ENCODE measurements at places on chromosomes 3 and 15. TPM values are rescaled to one million over a fixed set of nuclear protein-coding genes. Genes with fewer than 3 reads are reported as not detected.

Gene RAD54L2
- 17.5 TPM for total RNA-seq

Gene TARS3
- total RNA-seq: 11.0 TPM

Gene MEX3B
- total RNA-seq: 2.2 TPM

Gene PCLAF
- 44.9 TPM for total RNA-seq

Gene GOLGA8R
- total RNA-seq: 1.9 TPM

Gene PIF1
- 28.8 TPM for total RNA-seq

Gene GALNT15
- total RNA-seq: 3.4 TPM

Gene CALML4
- total RNA-seq: 1.1 TPM

Gene SLC24A5
- not detected for total RNA-seq

Gene SNTN
- total RNA-seq: not detected

Gene MAGI1
- total RNA-seq: 19.6 TPM

Gene KCNAB1
- not detected for total RNA-seq

Gene OIP5
- total RNA-seq: 12.1 TPM

Gene HIGD1A
- total RNA-seq: 241 TPM

Gene CLDN16
- total RNA-seq: not detected

Gene ACOX2
- total RNA-seq: 10.2 TPM

Gene RPP25
- 2.1 TPM for total RNA-seq

Gene ANKRD34C
- total RNA-seq: not detected

Gene RBPMS2
- under 0.01 TPM for total RNA-seq

Gene TPRG1
- 1.8 TPM for total RNA-seq

Gene MCF2L2
- total RNA-seq: 0.66 TPM

Gene CPNE9
- total RNA-seq: not detected

Gene C3orf49
- total RNA-seq: not detected

Gene MESP2
- total RNA-seq: 0.75 TPM

Gene FBLN2
- 18.0 TPM for total RNA-seq

Gene PRTG
- total RNA-seq: 1.5 TPM

Gene PLXND1
- 56.2 TPM for total RNA-seq

Gene SOX2
- total RNA-seq: not detected

Gene NME9
- total RNA-seq: 0.22 TPM

Gene DUOXA2
- not detected for total RNA-seq

Gene SYNPR
- not detected for total RNA-seq

Gene FGF12
- 0.22 TPM for total RNA-seq

Gene ATP6V1A
- 133 TPM for total RNA-seq

Gene C3orf20
- not detected for total RNA-seq

Gene CD200R1
- not detected for total RNA-seq

Gene CNTN3
- 5.0 TPM for total RNA-seq

Gene XIRP1
- not detected for total RNA-seq

Gene MRAS
- total RNA-seq: 73.6 TPM

Gene ADAMTS17
- total RNA-seq: 0.11 TPM

Gene GCSAM
- total RNA-seq: not detected

Gene NPAP1
- not detected for total RNA-seq

Gene LYZL4
- total RNA-seq: not detected

Measured in uterine smooth muscle cell (primary cell).